ENCODE measurements at places on chromosomes 2 and 18. TPM values are rescaled to one million over a fixed set of nuclear protein-coding genes. Genes with fewer than 3 reads are reported as not detected.

The NPPC gene
- total RNA-seq = not detected

The SERPINB2 gene
- total RNA-seq = 9.7 TPM

The APCDD1 gene
- 15.1 TPM for total RNA-seq

The GPN1 gene
- 8.2 TPM for total RNA-seq

The INO80D gene
- 10.1 TPM for total RNA-seq

The IL1A gene
- 0.09 TPM for total RNA-seq

The FSHR gene
- total RNA-seq = not detected

The KRTCAP3 gene
- total RNA-seq = 25.0 TPM

- no peaks in the 10 kb centered on the region for H3K27me3 ChIP-seq
- no peak overlapping the region for H3K4me3 ChIP-seq
- H3K36me3 ChIP-seq = no peaks in the 10 kb centered on the region
- no peak for DNase-seq
These were observed 44.6 kb downstream of the FOSL2 start for GRCh38 chr2:28437149-28437835.

DNA sequence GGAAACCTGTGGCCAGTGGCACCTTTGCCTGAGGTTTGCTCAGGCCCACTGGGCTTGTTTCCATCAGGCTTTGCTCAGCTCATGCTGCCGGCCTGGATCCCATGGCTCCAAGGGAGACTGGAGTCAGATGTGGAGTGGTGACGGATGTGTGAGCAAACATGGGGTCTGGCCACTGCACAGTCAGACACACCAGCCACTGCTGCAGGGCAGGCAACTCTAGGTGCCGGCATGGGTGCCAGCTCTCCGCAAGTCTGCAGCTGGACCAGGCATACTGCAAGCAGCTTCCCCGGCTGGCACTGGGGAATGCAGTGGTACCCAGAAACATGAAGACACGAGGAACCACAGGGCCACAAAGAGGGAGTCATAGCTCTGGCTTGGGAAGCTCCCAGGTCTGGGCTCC lies 37.4 kb downstream of the TDRD15 start:
- no peak overlapping the region for H3K4me3 ChIP-seq
- no peaks in the 10 kb centered on the region for H3K27me3 ChIP-seq
- no peaks in the 10 kb centered on the region for H3K4me1 ChIP-seq
- H3K36me3 ChIP-seq = no peaks in the 10 kb centered on the region
- no peak for DNase-seq
- H3K27ac ChIP-seq = no peak overlapping the region

GRCh38 chr2:73292906-73293533 lies 328 bp downstream of the EGR4 start:
- H3K27me3 ChIP-seq = no peaks in the 10 kb centered on the region
- H3K4me1 ChIP-seq = no peaks in the 10 kb centered on the region
- no peaks in the 10 kb centered on the region for H3K36me3 ChIP-seq
- no peak overlapping the region for H3K27ac ChIP-seq

GRCh38 chr2:145265244-145265643 lies 745.3 kb upstream of the ZEB2 start:
- no peak overlapping the region for H3K27ac ChIP-seq
- H3K27me3 ChIP-seq = no peaks in the 10 kb centered on the region
- no peaks in the 10 kb centered on the region for H3K4me1 ChIP-seq

DNA sequence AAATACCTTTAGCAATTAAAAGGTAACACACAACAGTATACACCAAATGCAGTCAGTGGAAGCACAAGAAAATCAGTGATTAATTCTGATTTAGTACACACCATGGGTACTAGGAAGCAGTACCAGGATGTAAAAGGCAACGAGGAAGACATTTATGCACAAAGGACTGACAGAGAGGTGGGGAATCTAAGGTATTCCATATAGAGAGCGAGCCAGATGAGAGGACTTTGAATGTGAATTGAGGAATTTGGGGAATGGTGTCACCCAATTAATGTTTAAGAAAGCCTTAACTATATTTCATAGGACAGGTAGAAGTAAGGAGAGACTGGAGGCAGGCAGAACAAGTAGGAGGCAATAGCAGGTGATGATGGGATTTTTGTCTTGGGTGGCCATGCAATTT lies 11.7 kb downstream of the CPS1 start:
- no peak overlapping the region for H3K27ac ChIP-seq
- H3K36me3 ChIP-seq = no peaks in the 10 kb centered on the region
- peaks cover under 1% of the 10 kb centered on the region for H3K4me1 ChIP-seq
- no peak overlapping the region for H3K4me3 ChIP-seq
- no peaks in the 10 kb centered on the region for H3K27me3 ChIP-seq

DNA sequence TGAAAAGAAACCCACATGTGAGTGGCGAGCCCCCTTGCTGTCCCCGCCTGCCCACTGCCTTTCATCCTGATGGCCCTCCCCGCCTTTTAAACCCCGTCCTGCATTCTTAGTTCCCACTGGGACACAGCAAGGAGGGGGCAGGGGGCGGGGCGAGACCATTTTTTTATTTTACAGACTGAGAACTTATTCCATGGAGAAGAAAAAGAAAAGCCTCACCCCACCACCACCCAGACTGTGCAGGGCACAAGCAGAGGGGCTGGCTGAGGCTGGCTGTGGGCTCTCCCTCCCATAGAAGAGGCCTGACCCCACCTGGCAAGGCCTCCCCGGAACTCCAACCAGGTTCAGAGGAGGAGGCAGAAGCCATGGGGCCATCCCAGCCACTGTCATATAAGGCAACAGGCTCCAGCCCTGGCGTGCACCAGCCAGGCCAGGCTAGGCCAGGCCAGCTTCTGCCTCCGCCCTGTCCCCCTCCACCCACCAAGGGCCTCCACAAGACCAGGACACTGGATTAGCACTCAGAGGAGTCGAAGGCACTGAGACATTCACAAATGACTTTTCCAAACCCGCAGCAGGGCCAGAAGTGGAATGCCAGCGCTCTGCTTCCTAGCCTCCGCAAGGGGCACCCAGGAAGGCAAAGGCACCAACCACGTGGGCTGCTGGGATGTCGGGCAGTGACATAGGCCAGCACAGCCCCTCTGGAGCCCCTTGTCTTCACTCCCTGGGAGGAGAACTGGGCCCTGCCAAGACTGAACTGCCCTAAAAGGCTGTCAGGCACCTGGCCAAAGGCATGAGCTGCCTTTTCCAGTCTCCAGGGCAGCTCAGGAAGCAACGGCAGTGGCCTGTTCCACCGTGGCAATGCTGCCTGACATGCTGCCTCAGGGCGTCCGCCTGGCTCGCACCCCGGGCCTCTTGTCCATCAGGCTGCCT lies 37.5 kb upstream of the SEMA4C start:
- no peaks in the 10 kb centered on the region for H3K27me3 ChIP-seq
- no peaks in the 10 kb centered on the region for H3K4me1 ChIP-seq
- H3K4me3 ChIP-seq = no peak overlapping the region
- peak; percentile 41 for DNase-seq
- H3K36me3 ChIP-seq = no peaks in the 10 kb centered on the region
- peak overlapping the region; percentile 58 for H3K27ac ChIP-seq

GRCh38 chr18:13067124-13067523 lies 76.0 kb downstream of the CEP192 start:
- no peak overlapping the region for H3K4me3 ChIP-seq
- H3K27me3 ChIP-seq = no peaks in the 10 kb centered on the region
- H3K36me3 ChIP-seq = peaks cover 45% of the 10 kb centered on the region
- DNase-seq = no peak
- H3K4me1 ChIP-seq = no peaks in the 10 kb centered on the region

DNA sequence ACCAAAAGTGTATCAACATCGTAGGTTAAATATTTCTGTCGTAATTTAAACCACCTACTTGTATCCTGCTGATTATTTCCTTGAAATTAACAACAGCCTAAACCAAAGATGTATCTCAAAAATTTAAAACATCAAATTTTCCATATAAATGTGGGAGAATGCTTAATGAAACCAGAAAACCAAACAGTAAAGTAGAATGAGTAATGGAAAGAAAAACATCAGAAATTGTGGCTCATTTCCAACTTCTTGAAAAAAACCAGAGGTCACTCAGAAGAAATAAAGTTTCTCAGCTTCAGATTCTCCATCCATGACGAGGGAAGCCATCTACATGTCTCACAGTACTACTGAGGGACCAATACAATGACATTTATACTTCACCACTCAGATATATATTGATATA lies 296.5 kb downstream of the NOL4 start:
- no peak for DNase-seq
- no peaks in the 10 kb centered on the region for H3K27me3 ChIP-seq
- no peak overlapping the region for H3K4me3 ChIP-seq

DNA sequence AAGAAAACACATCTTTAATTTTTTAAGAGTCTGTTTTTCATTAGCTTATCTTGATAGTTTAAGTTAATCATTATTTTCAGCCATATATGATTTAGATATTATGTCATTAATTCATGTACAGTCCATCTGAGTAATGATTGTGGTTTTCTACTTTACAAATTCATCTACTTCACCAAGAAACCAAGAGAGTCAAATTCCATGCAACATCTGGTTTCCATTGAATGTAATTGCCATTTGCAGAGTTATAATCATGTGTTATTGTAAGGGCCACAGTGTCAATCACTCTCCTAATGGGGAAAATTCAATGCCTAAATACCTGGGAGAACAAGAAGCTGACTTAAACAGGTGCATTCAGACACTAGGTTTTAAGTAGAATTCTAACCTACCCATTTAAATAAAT lies 217.2 kb upstream of the OSR1 start:
- no peak overlapping the region for H3K27ac ChIP-seq
- no peak for DNase-seq
- no peaks in the 10 kb centered on the region for H3K27me3 ChIP-seq
- H3K4me1 ChIP-seq = no peaks in the 10 kb centered on the region
- H3K4me3 ChIP-seq = no peak overlapping the region

DNA sequence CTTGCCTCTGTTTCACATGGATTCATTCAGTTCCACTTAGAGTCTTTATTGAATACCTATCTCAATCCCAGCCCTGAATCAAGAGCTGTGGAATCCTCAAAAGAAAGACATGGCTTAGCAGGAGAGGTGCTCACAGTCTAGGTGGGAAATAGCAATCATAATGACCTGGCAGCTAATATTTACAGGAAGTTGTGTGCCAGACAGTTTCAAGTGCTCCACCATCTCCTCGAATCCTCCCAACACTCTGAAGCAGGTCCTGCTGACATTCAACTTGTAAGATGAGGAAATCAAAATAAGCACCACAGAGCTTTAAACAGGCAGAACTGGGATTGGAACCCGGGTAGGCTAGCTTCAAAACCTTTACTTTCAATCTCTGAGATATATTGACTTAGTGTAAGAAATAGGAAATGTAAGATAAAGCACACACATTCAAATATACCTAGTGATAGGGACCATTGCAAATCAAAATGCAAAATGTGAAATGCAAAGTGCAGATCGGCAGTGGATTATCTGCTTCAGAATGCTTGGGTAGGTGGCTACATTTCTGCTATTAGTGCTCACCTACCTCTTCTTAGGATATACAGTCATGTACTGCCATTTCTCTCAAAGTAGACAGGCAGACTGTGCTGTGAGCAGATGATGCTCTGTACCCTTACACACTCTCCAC lies 182.0 kb downstream of the PRKCE start:
- no peak for DNase-seq

DNA sequence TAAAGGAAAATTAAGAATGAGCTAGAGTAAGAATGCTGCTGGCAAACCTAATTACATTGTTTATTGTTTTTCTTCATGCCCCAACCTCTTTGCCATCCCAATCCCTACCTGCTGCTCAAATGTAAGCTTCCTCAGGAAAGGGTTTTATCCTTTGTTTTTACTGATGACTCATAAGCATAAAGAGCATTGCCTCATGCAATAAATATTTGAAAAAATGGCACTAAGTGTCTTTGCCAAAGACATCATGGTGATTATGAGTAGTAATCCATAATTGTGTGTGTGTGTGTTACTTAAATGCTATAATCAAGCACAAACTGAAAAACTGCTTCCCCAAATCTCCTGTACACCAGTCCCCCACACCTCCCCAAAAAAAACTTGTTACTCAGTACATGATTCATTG lies 53.4 kb downstream of the DNER start:
- no peak for DNase-seq
- no peaks in the 10 kb centered on the region for H3K36me3 ChIP-seq
- no peaks in the 10 kb centered on the region for H3K4me1 ChIP-seq

DNA sequence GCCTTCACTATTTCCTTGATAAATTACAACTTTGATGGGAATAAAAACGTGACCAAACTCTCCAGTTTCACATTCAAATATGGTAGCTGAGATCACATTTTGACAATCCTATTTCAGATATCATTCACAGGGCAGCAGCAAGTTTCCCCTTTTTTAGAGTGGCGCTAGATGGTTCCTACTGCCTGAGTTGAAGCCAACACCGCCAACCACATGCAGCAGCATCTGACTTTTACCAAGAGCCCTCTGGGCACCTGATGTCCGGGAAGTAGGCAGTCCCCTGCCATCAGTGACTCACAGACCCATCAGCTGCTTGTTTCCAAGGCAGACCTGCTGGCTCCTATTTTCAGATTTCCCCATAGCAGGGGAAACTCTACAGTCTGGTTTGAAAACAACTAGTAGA lies 4.0 kb upstream of the MREG start:
- no peak overlapping the region for H3K27ac ChIP-seq
- H3K4me3 ChIP-seq = no peak overlapping the region
- H3K36me3 ChIP-seq = no peaks in the 10 kb centered on the region
- no peaks in the 10 kb centered on the region for H3K27me3 ChIP-seq
- DNase-seq = no peak
- no peaks in the 10 kb centered on the region for H3K4me1 ChIP-seq

GRCh38 chr2:72982219-72982618 lies 64.9 kb downstream of the EMX1 start:
- no peak overlapping the region for H3K27ac ChIP-seq
- H3K36me3 ChIP-seq = no peaks in the 10 kb centered on the region
- no peak for DNase-seq
- no peaks in the 10 kb centered on the region for H3K4me1 ChIP-seq
- no peak overlapping the region for H3K4me3 ChIP-seq
- H3K27me3 ChIP-seq = no peaks in the 10 kb centered on the region

- no peaks in the 10 kb centered on the region for H3K36me3 ChIP-seq
- no peak for DNase-seq
- H3K4me3 ChIP-seq = no peak overlapping the region
- no peak overlapping the region for H3K27ac ChIP-seq
- H3K27me3 ChIP-seq = no peaks in the 10 kb centered on the region
- no peaks in the 10 kb centered on the region for H3K4me1 ChIP-seq
These were observed 615.7 kb downstream of the EPHA4 start for GRCh38 chr2:220956429-220956828.

DNA sequence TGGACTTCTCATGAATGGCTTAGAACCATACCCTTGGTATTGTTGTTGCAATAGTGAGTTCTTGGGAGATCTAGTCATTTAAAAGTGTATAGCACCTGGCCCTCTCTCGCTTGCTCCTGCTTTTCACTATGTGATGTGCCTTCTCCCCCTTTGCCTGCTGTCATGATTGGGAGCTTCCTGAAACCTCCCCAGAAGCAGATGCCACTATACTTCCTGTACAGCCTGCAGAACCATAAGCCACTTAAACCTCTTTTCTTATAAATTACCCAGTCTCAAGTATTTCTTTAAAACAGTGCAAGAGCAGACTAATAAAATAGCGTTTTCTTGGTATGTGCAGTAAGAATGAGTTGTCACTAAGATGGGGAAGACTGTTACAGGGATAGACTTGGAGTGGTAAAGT lies 31.6 kb downstream of the BAZ2B start:
- no peaks in the 10 kb centered on the region for H3K36me3 ChIP-seq
- DNase-seq = no peak
- no peak overlapping the region for H3K27ac ChIP-seq
- H3K27me3 ChIP-seq = no peaks in the 10 kb centered on the region
- peaks cover 6% of the 10 kb centered on the region for H3K4me1 ChIP-seq
- H3K4me3 ChIP-seq = no peak overlapping the region
